Umbilical cord (tissue), 2 donors: ENCODE measurements at places on chromosomes 12 and 14.
A peak's percentile ranks its signal among the peaks of the same experiment; 100 is the strongest.

DNA sequence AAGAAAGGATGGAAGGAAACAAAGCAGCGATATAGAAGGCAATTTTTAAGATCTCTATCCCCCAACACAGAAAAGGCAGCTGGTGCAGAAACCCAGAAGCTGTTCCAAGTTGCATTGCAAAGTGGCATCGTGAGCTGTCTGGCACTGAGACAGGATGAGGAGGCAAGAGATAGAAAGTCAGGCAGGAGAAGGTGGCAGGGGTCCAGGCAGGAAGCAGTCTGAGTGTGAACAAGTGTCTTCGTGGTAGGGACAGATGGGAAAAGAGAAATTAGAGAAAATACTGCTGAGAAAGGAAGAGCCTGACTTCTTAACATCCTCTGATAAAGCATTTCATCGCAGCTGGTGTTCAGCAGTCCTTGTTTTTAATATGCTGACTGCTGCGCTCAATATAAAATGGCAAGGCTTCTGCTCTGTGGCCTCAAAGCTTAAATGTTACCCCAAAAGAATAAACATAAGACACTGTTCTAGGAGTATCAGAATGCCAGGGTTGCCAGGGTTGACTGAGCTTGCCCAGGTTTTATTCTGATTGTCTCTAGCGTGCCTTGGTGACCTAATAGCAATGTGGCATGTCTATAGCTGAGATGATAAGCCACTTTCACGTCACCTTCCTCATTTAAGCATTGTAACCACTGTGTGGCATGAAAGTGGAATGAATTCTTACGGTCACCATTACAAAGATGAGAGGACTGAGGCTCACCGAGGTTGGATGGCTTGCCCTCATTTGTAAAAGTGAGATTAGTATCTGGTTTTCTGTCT, 397.6 kb downstream of the NUAK1 start:
- peak; percentile 69 for DNase-seq

- DNase-seq, result no peak
Measured at GRCh38 chr12:1325666-1326065, 268.7 kb downstream of the FBXL14 start.

GRCh38 chr12:88354691-88355090, 212.6 kb downstream of the TMTC3 start:
- no peak for DNase-seq

DNA sequence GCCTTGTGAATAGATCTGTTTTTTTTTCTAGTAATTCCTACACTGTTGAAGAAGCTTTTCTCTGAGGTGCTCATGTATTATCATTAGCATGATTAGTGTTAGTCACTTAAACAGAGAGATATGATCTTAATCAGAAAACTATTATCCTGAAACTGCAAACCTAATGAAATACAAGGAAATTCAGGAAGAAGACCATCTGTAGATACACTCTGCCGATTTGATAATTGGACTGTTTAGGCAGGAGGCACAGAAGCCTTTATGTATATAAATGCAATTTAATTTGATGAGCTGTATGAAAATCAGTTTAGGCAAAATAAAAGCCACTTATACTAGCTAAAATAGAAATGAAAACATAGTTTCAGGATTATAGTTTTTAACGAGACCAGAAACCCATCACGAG, 23.3 kb downstream of the PDZRN4 start:
- no peak for DNase-seq

GRCh38 chr14:79581912-79582576, 629.3 kb downstream of the DIO2 start:
- no peak for DNase-seq

DNA sequence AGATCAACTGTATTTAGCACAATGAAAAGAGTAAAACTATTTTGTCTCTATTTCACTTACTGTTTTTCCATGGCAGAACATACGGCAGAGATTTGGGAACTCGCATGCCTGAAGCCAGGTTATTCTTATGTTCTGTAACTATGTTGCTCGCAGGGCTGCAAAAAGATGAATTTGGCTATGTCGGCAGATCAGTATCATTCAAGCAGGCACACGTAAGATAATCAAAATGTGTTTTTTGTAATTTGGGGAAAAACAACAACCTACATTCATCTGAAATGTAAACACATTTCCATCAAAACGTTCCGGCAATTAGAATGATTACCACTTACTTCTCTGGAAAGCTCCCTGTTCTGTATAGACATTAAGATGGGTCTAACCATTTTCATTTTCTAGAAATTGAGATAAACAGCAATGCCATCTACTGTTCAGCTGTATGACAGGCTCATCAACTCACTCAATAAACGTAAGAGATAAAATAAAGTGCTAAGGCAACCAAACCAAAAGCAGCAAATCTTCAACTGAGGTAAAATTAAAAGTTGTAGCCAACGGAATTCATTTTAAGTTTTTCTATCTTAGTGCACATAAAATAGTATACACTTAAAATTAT, 13.0 kb downstream of the GTSF1 start:
- no peak for DNase-seq

GRCh38 chr12:6322969-6323339, 12.5 kb downstream of the PLEKHG6 start:
- no peak for DNase-seq

GRCh38 chr14:105147671-105148603, 20.6 kb downstream of the JAG2 start:
- DNase-seq, result no peak

DNA sequence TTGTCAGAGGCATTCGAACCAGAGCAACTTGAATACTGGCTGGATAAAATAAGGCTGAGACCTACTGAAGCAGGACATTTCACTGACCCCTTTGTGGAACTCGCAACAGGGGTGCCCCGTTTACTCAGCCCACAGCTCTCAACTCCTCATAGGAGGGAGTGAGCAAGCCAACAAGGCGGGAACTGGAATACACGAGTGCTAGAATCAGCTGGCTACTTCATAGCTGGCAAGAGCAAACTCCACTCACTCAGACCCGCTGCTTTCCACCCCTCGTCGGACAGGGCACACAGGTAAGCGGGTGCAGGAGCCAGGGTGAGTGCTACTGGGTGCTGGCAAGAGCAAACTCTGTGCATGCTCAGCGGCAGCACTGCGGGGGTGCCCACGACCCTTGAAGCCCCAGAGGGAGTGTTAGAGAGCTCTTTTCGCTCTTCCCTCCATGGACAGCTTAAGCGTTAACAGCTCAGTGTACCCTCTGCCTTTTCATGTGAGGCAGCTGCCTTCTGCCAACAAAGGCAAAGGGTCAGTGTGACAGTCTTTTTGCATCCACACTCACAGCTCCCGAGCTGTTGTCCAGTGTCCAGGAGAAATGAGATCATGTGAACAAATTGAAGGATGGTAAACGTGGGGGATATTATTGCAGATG, 15.7 kb downstream of the CAPZA3 start:
- DNase-seq, result no peak

GRCh38 chr14:58919217-58919616, 269.2 kb upstream of the DAAM1 start:
- no peak for DNase-seq

- peak; percentile 74 for DNase-seq
Measured at GRCh38 chr12:58443981-58444371, 476.3 kb downstream of the LRIG3 start.

GRCh38 chr14:32576977-32577376, 247.9 kb downstream of the AKAP6 start:
- no peak for DNase-seq

GRCh38 chr14:61471297-61472005, 150.1 kb downstream of the PRKCH start:
- DNase-seq, result no peak

GRCh38 chr12:108285016-108285415, 54.1 kb downstream of the CMKLR1 start:
- no peak for DNase-seq

- peak; percentile 49 for DNase-seq
Measured at GRCh38 chr12:124833693-124834122, 30.0 kb downstream of the SCARB1 start.

DNA sequence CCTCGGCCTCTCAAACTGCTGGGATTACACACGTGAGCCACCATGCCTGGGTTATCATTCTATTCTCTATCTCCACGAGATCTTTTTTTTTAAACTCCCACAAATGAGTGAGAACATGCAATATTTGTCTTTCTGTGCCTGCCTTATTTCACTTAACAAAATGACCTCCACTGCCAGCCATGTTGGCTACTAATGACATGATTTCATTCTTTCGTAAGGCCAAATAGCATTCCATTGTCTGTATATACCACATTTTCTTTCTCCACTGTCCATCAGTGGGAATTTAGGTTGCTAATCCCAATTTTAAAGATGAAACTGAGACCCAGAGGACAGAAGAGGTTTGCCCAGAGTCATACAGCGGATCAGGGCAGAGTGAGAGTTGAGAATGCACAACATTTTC, 10.9 kb upstream of the TRPV4 start:
- DNase-seq, result no peak

- no peak for DNase-seq
Measured at GRCh38 chr14:61113561-61114225, 132.6 kb downstream of the SLC38A6 start.

- no peak for DNase-seq
Measured at GRCh38 chr14:92637228-92637627, 111.2 kb downstream of the LGMN start.
